ENCODE measurements at places on chromosomes 5 and 9. TPM values are rescaled to one million over a fixed set of nuclear protein-coding genes. Genes with fewer than 3 reads are reported as not detected.

The NAIP gene
- 13.9 TPM for polyA plus RNA-seq

The TXNDC8 gene
- polyA plus RNA-seq, result not detected

The ANXA2R gene
- 1.3 TPM for polyA plus RNA-seq

The DND1 gene
- polyA plus RNA-seq, result 0.29 TPM

The EIF4EBP3 gene
- polyA plus RNA-seq, result 12.5 TPM

The HSPB3 gene
- polyA plus RNA-seq, result not detected

The IGFBPL1 gene
- 1.4 TPM for polyA plus RNA-seq

The FIBCD1 gene
- 0.17 TPM for polyA plus RNA-seq

The C5orf52 gene
- polyA plus RNA-seq, result not detected
